ENCODE measurements at places on chromosomes 3 and 15.

GRCh38 chr3:74301056-74301455, 313.4 kb downstream of the CNTN3 start:
- no peak for DNase-seq

DNA sequence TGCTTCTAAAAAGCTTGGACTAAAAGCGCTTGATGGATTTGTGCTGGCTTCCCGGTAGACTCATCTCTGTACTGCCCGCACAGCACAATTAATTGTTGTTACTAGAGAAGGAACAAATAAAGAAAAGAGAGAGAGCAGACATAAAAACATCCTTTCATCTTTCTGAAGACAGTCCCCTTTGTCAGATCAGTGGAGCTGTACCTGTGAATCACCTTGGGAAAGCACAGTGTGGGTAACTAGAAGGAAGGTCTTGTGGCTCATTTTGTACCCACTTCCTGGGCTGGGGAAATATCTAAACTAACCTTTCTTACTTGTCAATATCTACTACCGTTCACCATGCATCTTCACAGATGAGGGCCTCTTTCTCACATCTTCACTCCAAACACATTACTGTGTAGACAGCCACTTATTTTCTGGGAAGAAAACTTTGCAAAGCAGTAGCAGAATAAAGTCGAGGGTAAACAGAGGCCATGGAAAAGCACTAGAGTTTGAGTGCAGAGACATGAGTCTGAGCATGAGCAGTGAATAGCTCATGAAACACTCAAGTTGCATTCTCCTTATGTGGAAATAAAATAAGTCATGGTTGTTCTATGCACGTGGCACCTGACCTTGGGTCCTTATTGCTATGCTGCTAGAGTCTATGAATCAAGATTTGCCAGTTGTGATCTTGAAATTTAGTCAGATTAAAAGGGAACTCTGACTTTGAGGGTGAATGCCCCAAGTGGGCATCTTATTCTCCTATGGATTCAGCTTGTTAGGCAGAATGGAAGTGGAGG, 169.3 kb downstream of the LPP start:
- no peak for DNase-seq

DNA sequence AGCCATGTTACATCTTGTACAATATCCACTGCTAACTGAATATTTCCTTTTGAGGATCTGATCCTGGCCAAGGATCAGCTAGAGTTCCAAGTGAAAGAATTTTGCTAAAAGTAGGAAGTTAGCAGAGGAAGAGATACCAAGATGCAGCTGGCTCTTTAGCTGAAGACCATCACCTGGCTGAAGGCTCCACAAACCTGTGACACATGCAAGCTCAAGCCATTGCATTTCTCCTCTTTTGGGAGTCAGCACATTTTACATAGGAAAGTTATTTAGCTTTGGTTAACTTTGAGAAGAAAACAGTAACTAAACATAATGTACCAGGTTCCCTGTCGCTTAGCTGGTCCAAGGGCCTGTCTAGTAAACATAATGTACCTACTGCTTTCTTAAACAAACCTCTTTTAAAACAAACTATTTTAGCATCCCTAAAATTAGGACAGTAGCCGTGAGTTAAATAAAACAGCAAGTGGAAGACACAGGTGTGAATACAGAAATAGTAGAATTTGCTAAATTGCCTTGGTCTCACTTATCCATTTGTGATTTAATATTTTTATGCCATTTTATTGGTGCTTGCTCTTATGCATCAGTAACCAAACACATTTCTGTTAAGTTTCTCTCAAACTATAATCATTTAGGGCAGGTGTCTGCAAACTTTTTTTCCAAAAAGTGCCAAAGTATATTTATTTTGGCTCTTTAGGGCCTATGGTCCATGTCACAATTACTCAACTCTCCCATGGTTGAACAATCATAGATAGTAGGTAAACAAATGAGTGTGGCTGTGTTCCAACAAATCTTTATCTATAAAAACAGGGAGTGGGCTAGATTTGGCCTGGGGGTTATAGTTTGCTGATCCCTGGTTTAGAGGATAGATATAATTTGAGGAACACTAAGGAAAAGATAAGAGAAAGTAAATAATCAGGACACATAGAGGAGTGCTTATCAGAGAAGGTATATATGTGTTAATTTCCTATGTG, 11.2 kb downstream of the GCSAM start:
- no peak for DNase-seq

GRCh38 chr3:170752571-170753155, 117.3 kb downstream of the RPL22L1 start:
- no peak for DNase-seq

- no peak for DNase-seq
Measured at GRCh38 chr3:164208048-164208447, 870.2 kb downstream of the SI start.

- no peak for DNase-seq
Measured at GRCh38 chr3:194937144-194937543, 251.5 kb downstream of the FAM43A start.

- DNase-seq, result peak; percentile 33
Measured at GRCh38 chr15:78944669-78945407, at the start of gene CTSH. Gene CTSH, minus strand, starts transcription at chr15:78945046. Its CDS starts 65 bp downstream, at chr15:78944981.

GRCh38 chr3:66396888-66397287, 103.9 kb downstream of the LRIG1 start:
- no peak for DNase-seq

- no peak for DNase-seq
Measured at GRCh38 chr15:75095594-75095993, 72.2 kb downstream of the PPCDC start.

GRCh38 chr15:73700041-73700842, 16.1 kb downstream of the CD276 start:
- DNase-seq, result peak; percentile 60

DNA sequence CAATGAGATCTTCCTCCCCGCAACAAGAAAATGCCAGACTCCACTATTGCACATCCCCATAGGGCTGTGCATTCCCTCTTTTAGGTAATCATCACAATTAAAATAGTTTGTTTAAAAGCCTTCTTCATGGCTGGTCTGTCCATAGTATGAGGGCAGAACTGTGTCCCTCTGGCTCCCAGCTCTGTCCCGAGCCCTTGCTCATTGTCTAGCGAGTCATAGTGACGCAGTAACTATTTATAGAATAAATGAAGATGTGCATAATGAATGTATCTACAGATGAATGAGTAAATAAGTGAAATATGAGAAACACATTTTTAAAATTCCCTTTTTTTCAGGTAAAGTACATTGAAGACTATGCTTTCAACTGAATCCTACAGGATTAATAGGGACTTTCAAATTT, 128.4 kb upstream of the TMC3 start:
- DNase-seq, result no peak

DNA sequence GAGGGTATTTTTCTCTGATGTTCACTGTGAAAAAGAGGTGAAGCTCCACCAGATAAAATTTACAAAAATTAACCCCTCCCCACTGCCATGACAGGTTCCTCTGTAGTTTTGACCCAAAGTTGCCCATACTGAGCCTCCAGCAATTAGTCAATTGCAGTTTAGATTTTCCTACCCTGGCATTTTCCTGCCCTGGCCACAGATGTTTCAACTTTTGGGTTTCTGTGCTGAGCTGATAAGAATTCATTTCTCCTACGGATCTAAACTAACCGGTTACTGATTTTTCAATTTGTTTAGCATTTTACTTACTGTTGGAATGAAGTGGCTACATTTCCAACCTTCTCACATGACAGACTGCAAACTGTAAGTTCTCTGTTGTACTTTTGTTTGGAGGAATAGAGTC, 1346.1 kb upstream of the EPHA6 start:
- no peak for DNase-seq

- no peak for DNase-seq
Measured at GRCh38 chr3:160919942-160920341, 163.9 kb downstream of the PPM1L start.

DNA sequence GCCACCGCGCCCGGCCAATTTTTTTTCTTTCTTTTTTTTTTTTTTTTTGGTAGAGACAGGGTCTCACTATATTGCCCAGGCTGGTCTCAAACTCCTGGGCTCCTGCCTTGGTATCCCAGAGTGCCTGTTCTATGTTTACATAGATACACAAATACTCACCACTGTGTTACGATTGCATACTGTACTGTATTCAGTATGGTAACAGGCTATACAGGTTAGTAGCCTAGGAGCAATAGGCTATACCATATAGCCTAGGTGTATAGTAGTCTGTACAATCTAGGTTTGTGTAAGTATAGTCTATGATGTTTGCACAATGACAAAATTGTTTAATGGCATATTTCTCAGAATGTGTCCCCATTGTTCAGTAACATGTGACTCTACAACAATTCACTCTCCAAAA, 26.6 kb downstream of the CSTA start:
- no peak for DNase-seq

- no peak for DNase-seq
Measured at GRCh38 chr3:127492426-127492825, 98.1 kb downstream of the TPRA1 start.

DNA sequence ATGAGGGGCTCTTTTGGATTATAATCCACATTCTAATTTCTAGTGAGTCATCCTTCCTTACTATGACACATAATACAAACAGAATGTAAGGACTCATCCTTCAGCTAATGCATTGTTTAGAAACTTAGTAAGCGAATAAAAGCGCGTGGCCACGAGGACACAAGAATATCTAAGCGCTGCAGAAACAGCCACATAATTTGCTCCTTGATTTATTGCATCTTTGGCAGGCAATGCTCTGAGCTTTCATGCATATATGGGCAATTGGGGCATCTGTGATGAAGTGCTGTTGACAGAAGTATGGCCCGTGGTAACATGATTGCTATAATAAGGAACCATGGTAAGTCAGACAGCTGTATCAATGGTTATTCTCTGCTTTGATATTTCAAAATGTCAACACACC, 191.3 kb upstream of the ZNF385D start:
- DNase-seq, result no peak

GRCh38 chr3:30963223-30963722, 68.8 kb upstream of the GADL1 start:
- no peak for DNase-seq

DNA sequence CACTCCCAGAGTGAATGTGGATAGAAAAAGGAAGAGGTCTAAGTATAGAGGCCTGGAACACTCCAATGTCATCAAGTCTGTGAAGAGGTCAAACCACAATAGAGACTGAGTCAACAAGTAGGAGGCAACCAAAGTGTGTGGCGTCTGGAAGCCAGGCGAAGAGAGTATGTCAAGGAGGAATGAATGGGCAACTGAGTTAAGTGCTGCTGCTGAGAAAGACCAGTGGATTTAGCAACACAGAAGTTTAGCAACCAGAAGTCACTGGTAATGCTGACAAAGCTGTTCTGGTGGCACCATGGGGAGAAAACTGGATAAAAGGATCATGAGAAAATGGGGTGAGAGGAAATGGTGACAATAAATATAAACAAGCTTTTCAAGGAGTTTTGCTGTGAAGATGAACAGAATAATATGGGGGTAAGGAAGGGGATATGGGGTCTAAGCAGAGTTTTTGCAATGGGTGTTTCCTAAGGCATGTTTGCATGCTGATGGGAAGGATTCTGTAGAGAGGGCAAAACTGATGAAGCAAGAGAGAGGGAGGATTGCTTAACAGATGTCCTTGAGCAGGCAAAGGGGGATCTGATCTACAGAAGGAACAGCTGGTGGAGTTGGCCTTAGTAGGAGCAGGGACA, 38.4 kb downstream of the PCOLCE2 start:
- DNase-seq, result no peak

DNA sequence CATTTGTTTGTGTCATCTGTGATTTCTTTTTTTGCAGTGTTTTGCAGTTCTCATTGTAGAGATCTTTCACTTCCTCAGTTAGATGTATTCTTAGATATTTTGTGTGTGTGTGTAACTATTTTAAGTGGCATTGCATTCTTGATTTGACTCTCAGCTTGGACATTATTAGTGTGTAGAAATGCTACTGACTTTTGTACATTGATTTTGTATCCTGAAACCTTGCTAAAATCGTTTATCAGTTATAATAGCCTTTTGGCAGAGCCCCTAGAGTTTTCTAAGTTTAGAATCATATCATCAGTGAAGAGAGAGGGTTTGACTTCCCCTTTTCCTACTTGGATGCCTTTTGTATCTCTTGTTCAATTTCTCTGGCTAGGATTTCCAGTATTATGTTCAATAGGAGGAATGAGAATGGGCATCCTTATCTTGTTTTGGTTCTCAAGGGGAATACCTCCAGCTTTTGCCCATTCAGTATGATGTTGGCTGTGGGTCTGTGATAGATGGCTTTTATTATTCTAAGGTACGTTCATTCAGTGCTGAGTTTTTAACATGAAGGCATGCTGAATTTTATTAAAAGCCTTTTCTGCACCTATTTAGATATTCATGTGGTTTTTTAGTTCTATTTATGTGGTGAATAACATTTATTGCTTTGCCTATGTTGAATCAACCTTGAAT, 211.7 kb downstream of the MBNL1 start:
- DNase-seq, result no peak

Data from stimulated activated CD8-positive, alpha-beta memory T cell treated with anti-CD3 and anti-CD28 coated beads, Interleukin-4, amount 100 ng/mL, for 1 hour (primary cell).